KG1 (cell line): ENCODE measurements at places on chromosomes 4 and X.
A peak's percentile ranks its signal among the peaks of the same experiment; 100 is the strongest.

GRCh38 chrX:135740681-135741149 lies 27.3 kb downstream of the CT45A1 start:
- no peak for DNase-seq

DNA sequence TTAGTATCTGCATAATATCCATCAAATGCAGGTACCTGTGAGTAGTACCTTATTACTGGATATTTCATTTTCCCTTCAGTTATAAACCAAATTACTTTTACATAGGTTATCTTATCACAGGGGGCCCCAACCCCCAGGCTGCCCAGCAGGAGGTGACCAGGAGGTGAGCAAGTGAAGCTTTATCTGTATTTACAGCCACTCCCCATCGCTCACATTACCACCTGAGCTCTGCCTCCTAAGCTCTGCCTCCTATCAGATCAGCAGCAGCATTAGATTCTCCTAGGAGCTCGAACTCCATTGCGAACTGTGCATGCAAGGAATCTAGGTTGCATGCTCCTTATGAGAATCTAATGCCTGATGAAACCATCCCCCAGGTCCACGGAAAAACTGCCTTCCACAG lies 6.3 kb downstream of the PRSS12 start:
- DNase-seq = no peak

- DNase-seq = no peak
Measured at GRCh38 chr4:101835121-101835904, 44.8 kb downstream of the BANK1 start.

- DNase-seq = no peak
Measured at GRCh38 chr4:70700712-70701111, 12.4 kb downstream of the UTP3 start.

- DNase-seq = no peak
Measured at GRCh38 chr4:31080887-31081286, 360.7 kb downstream of the PCDH7 start.

DNA sequence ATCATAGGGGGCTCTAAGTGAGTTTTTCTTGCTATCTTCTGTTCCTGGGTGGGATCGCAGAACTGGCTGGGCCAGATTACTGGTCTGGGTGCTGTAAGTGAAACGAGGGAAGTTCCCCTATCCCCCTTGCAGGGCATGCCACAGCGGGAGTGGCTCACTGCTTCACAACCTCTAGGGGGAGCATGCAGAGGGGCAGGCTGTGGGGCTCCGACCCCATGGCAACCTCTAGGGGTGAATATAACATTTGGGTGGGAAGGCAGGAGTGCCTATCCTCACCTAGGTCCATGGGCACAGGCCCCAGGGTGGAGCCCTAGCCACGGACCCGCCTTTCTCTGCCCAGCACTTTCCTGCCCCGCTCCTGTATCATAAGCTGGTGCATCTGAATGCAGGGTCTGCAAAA lies 1.7 kb upstream of the RRAGB start:
- DNase-seq = no peak

- no peak for DNase-seq
Measured at GRCh38 chrX:27229721-27230120, 233.4 kb downstream of the PPP4R3C start.

- DNase-seq = no peak
Measured at GRCh38 chr4:15689540-15689939, 7.9 kb downstream of the FAM200B start.

GRCh38 chrX:94908171-94908570 lies 1234.2 kb downstream of the FAM133A start:
- no peak for DNase-seq

DNA sequence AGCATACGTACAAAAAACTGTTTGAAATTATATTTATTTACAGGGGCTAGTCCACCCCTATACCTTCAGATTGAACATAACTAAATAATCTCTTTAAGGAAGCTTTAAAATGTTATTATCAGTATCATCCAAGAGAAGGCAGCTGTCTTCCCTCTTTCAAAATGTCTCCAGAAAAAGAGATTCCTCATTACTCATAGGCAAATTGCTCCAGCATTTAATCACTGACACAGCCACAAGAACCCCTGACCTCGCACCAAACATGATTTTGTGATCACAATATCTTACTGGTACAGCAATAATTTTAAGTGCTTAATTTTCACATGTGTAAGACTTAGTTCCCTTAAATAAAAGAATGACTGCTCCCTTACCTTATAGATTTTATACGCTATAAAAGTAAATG lies 9.7 kb downstream of the BOD1L1 start:
- no peak for DNase-seq

- DNase-seq = no peak
Measured at GRCh38 chrX:104008831-104009230, 4.7 kb downstream of the H2BW1 start.

- no peak for DNase-seq
Measured at GRCh38 chr4:188218392-188218791, 79.2 kb downstream of the TRIML1 start.

GRCh38 chr4:11628093-11628725 lies 199.5 kb upstream of the HS3ST1 start:
- DNase-seq = no peak

DNA sequence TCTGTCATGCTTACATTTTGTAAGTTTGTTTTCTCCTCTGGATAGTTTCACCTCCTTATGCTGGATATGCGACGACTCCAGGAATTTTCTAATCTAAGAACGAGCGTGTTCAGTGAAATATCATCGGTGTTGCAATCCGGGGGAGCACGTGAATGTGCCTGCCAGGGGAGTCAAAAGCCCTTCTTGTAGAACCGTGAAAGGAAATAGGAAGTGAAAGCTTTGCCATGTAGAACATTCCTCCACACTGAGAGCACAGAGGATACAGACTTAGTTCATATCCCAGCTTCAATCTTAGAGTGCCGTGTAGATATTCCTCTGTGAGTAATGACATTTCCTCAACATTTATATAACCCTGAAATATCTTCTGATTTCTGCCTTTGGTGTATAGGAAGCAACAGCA lies 121.2 kb downstream of the VEGFC start:
- no peak for DNase-seq

DNA sequence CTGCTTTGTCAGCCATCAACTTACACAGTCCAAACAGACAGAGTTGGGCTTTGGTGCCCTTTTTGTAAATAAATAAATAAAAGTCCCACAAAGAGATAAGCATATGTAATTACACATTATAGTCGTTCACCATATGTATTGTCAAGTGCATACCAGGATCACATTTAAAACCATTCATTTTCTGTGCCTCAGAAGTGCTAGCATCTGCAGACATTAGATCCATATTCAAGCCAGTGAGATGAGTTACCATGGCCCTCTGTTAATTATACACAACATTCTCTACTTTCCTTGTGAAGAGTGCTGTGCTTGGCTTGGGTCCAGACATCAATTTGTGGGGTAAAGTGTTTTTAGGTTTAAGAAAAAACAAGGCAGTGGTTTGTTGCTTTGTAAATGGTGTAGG lies 76.8 kb downstream of the ENOX2 start:
- DNase-seq = no peak

GRCh38 chr4:40285692-40286091 lies 49.4 kb upstream of the CHRNA9 start:
- DNase-seq = no peak

DNA sequence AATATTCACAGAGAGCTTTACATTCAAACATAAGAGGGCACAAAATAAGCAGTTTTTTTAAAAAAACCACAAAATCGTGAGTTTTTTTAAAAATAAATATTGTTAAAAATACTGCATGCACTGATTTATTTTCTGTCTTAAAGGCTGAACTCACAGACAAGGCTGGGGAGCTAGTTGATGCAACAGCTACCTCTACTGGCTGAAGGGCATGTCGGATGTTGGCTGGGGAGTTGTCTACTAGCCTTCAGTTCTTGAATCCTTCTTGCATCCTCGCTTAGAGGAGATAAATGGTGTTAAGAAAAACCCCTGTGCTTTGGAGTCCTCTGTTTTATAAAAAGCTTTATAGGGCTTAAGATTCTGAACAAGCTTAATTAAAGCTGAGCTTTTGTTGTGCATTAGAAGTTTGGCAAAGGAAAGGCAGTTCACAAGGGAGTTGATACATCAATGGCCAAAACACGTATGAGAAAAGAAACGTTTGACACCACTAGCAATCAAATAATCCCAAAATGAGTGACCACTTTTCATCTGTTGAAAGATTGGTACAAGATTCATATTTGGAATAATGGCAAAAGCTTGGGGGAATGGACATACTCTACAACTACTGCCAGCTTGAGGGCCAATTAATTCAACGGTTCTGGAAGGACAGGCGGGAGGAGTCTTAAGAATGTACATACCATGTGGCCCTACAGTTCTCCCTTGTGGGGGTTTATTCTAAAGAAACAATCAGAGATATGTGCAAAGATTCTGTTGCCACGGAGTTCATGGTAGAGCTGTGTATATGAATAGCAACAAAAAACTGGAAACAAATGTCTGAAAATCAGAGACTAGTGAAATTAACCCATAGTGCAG lies 94.7 kb downstream of the SEL1L3 start:
- peak; percentile 10 for DNase-seq

DNA sequence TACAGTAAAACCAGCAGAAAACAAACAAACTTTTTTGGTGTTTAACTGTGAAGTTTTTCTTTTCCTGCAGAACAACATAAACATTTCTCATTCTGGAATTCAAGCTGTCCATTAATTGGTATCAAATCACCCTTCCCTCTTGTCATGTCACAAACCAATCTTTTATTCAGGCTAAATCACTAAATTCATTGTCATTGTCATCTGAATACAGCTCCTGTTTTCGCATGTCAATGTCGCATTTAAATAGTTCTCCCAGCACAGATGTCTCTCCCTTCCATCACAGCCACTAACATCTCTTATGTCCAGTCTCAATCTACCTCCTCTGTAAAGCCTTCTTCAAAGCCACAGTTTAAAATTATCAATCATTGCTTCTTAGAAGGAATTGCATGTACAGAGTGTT lies 192.1 kb upstream of the PCDH10 start:
- DNase-seq = no peak
